ENCODE measurements at places on chromosomes 16 and 17.

DNA sequence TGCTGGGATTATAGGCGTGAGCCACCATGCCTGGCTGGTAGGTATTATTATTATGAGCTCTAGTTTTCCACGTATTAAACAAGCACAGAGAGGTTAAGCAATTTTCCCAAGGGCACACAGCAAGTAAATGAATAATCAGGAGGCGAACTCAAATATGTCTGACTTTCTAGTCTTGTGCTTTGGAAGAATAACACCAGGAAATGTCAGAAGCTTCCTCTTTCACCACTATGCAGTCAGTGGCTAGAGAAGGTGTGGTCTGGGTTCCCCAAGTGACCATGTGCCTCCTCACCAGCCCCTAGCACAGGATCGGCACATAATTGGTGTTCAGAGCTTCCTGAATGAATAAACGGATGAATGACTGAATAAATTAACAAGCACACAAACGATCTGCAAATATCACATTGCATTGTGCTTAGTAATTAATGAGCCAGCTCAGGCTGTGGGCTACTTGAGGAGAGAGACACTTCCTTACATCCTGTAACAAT lies 21.6 kb upstream of the SCNN1B start:
- DNase-seq: no peak

- DNase-seq: peak; percentile 74
Observed at GRCh38 chr17:50114849-50115357, 15.1 kb downstream of the SAMD14 start.

DNA sequence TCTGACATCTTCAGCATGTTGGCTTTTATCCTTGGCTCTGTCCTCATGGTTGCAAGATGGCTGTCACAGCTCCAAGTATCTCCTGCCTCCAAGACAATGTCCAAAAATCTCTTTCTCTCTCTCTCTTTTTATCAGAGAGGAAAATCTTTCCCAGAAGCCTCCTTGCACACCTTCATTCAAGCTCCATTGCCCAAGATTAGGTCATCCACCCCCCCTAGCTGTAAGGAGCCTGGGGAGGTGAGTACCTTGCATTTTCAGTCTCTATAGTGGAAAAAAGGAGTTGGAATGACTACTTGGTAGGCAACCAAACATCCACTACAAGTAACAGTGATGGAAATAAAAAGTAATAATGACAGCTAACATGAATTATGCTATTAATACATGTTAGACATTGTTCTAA lies 22.0 kb upstream of the NSMCE1 start:
- DNase-seq: no peak

GRCh38 chr16:85317704-85318103 lies 205.4 kb upstream of the CIBAR2 start:
- DNase-seq: no peak

DNA sequence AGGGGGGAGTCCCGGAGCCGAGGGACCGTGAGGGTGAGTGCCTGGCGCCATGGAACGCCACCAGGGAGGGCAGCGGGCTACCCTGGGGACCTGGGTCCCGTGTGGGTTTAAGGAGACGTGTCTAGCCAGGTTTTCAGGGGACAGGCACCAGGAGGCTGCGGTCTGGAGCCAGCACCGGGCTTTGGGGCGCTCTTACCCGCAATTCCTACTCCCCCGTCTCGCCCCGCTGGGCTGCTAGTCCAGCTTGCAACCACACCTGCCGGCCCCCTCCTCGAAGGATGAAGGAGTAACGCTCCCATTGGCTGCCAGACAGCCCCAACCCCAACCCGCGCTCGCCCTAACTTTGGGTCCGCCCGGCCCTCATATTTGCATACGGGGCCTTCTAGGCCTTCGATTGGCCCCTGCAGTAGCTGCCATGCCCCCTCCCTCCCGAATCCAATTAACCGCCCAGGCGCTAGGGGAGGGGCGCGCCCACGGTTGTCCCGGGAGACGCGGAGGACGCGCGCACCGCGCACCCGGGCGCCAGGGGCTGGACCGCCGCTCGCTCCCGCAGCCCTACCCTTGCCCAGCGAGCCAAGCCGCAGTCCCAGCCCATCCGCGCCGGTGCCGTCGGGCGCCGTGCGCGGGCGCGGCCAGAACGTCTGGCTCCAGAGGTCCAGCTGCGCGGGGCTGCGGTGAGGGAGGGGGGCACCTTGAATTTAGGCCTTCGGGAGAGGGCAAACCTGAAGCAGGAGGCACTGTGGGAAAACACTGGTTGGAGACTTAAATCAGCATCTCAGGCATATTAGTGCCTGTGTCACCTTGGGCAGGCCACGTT lies at the start of gene TTLL6:
TSS of gene TTLL6 (minus strand) at position 456 of the 817 bp plus-strand sequence. CDS start at position 299, 157 bp downstream.
- DNase-seq: peak; percentile 53

GRCh38 chr16:57517397-57518367 lies 18.7 kb downstream of the CCDC102A start:
- no peak for DNase-seq

DNA sequence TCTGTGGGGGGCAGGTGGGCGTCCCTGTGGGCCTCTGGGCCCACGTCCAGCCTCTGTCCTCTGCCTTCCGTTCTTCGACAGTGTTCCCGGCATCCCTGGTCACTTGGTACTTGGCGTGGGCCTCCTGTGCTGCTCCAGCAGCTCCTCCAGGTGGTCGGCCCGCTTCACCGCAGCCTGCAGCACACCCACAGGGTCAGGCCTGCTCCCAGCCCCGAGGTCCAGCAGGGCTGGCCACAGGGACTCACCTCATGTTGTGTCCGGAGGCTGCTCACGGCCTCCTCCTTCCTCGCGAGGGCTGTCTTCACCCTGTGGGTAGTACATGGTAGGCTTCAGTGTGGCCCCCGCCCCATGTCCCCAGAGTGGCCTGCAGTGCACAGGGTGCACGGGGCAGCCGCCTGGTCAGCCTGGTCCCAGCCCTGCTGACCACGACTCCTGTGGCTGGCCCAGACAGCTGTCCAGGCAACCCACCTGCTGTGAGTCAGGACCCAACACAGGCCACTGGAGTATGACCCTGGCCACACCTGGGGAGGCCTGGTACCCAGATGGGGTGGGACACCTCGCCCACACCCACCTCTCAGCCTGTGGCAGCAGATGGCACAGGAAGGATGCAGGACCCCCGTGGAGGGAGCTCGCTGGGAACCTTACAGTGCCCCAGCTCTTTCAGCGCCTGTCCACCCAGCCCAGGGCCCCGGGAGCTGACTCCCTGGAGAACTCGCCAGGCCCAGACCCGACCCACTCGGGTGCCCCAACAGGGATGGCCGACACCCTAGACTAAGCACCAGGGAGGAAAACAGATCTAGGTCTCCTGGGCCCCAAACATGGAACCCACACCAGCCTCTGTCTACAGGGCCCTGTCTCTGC lies 23.9 kb upstream of the AATK start:
- DNase-seq: no peak

DNA sequence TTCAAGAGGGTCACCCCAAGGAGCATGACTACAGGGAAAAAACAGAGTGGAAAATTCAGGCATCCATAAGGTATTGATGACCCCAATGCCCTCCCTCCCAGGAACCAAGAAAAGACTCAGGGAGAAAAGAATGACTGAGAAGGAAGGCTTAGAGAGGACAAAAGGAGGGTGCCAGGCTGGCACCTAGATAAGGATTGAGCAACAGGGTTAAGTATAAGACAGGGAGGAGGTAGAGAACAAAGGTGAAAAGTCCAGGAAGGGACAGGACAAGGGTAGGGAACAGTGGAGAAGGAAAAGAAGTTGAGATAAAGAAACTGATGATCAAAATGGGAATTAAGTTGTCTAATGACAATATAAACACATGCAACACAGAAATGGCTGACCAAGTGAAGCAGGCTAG lies 2.5 kb downstream of the SLC35B1 start:
- DNase-seq: no peak

DNA sequence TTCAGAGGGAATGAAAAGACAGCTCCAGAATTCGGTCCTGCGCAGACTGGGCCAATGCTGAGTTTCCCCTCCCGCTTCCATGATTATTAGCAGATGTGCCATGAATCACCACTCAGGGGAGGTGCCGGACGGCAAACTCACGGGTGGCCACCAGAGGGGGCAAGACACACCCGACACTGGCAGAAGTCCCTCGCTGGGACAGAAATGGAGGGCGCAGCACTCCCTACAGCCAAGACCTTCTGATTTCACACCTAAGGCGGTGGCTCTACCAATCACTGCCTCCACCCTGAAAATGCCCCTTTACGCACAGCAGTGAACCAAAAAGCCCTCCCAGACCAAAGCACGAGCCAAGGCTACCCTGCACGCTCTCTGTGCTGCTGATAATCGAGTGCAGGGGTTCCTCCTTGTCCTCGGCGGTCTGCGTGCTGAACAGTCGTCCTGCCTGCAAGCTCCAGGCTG lies 26.8 kb downstream of the TRAP1 start:
- peak; percentile 96 for DNase-seq

GRCh38 chr17:50681263-50682200 lies 26.2 kb downstream of the ANKRD40 start:
- DNase-seq: peak; percentile 74

- peak; percentile 81 for DNase-seq
Observed at GRCh38 chr16:4944333-4945281, 7.7 kb upstream of the PPL start.

DNA sequence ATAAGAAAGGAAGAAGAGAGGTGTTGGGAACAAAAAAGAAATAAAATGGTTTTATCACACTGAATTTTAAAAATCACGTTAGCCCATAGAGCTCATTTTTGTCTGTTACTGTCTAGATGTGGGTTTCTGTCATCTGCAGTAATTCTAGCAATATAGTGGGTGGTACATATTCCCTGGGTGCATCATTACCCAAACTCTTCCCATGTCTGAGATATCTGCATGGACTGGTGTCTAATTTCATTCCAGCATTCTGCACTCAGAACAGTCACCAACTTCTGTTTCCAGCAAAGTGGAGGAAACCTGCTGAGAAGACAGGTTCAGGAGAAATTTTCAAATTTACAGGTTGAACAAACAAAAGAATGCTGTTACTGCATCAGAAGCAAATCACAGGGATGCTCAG lies 263.8 kb downstream of the CDH11 start:
- peak; percentile 66 for DNase-seq

DNA sequence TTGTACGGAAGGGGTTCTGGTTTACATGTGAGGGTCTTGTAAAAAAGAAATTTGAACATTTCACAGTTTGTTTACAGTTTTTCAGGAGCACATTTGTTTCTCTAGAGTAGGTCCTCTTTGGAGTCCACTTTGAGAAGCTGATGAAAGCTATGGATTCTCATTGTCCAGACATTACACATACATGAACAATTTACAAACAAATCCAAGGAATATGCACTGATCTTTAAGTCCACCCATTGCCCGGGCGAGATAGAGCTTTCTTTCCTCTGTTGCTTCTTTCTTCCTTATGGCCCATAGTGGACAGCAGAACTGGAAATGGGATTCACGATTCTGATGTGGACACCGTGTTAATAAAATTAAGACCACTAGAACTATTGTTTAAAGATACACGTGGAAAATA lies 1.9 kb downstream of the DCAF7 start:
- no peak for DNase-seq

GRCh38 chr16:28897826-28898225 lies 19.5 kb downstream of the ATP2A1 start:
- no peak for DNase-seq

GRCh38 chr17:43171586-43172487 lies 823 bp downstream of the NBR1 start:
- DNase-seq: peak; percentile 77

GRCh38 chr17:537133-537532 lies 177.5 kb downstream of the VPS53 start:
- DNase-seq: no peak

GRCh38 chr17:59355030-59355701 lies 23.7 kb downstream of the YPEL2 start:
- no peak for DNase-seq

GRCh38 chr17:67784364-67785121 lies 40.8 kb upstream of the BPTF start:
- DNase-seq: no peak

- no peak for DNase-seq
Observed at GRCh38 chr16:2048116-2048543, 345 bp downstream of the TSC2 start.

- DNase-seq: peak; percentile 19
Observed at GRCh38 chr17:81867170-81867990, 3.8 kb downstream of the ARHGDIA start.

DNA sequence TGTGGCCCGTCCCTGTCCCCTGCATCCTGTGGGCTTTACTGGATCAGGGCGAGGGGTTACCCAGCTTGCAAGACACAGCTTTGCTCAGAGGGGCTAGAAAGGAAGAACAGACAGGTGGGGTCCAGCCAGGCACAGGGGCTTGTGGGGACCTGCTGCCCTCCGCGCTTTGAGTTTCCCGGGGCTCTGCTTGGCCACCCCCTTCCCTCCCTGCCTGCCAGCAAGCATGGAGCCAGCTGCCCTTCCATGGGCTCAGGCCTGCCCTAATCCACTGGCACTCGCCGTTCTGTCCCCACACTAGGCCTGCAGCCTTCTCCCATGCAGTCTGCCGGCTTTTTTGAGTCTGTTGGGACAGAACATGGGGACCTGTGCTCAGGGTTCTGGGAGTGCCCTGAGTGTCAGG lies 3.4 kb downstream of the SNN start:
- DNase-seq: no peak

GRCh38 chr17:35731239-35731916 lies at the start of gene RASL10B:
TSS of gene RASL10B (plus strand) at chr17:35731639. CDS start at chr17:35735185, 3,546 bp downstream.
- DNase-seq: peak; percentile 29

DNA sequence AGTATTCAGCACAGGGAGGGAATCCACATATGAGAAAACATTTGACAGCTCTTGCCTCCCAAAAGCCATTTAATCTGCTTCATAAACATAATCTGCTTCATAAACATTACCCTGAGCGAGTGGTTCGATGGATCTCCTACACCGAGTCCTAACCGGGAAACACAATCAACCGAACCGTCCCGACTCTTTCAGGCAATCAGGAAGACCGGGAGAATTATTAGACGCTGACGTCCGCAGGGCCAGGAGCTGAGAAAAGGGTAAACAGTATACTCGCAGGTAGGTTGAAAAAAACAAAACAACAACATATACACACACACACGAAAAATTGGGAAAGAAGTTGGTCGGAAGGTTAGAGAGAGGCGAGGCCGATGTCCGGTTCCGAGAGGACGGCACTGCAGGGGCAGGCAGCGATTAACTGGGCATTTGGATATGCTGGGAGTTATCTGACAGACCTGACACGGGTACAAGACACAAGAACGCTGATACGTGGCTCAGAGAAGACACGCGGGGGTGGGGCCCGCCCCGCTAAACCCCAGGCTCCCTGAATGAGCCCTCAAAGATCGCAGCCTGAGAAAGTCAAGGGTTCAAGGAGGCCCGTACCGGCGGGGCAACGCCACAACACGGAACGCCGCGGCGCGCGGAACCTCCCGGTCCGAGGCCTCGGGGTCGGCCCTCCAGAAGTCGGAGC lies 585 bp downstream of the AP1G1 start:
- DNase-seq: peak; percentile 30

- DNase-seq: peak; percentile 84
Observed at GRCh38 chr16:8958344-8959167, 5.2 kb downstream of the USP7 start.

All from brain microvascular endothelial cell (primary cell).